IMR-90 (cell line): ENCODE measurements at places on chromosomes 6 and 20. TPM values are rescaled to one million over a fixed set of nuclear protein-coding genes. Genes with fewer than 3 reads are reported as not detected.

DNA sequence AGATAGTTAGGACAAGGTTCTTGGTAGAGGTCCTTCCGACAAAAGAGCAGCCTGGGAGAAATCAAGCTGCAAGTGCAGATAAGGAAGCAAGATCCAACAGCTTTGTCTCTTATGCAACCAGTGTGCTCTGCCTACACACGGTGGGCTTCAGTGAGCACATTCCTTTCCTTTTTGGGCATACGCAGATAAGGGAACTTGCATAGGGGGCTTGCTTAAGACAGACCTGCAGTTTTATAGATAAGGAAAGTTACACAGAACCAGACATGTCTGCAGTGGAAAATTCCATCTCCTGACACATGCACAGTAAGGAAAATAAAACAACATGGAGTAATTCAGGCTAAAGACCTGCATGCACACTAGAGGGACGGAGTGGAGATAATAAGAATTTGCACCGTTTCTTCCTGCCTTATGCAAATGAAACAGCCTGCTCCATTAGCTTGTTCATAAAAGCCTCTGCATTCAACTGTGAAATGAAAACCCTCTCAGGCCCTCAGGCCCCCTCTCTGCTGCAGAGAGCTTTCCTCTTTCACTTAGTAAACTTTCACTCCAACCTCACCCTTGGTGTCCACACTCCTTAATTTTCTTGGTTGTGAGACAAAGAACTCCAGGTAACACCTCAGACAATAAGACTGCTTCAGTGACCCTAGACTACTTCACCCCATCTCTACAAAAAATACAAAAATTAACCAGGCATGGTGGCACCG is 97.5 kb upstream of the MYLIP start:
- no peak overlapping the region for H3K27ac ChIP-seq
- H3K4me1 ChIP-seq = no peaks in the 10 kb centered on the region
- H3K36me3 ChIP-seq = no peaks in the 10 kb centered on the region
- H3K27me3 ChIP-seq = peaks cover 6% of the 10 kb centered on the region

GRCh38 chr6:43021270-43022047 is at the start of gene RRP36:
Gene RRP36 (plus strand): TSS chr6:43021623. CDS start chr6:43021655, 32 bp downstream.
- peak; percentile 58 for DNase-seq
- H3K4me3 ChIP-seq = peak within 1 kb of the TSS; percentile 77
- no peaks in the 10 kb centered on the region for H3K27me3 ChIP-seq
- H3K36me3 ChIP-seq = peaks cover 48% of the 10 kb centered on the region

GRCh38 chr6:150565945-150566344 is 33.7 kb upstream of the PLEKHG1 start:
- H3K27me3 ChIP-seq = peaks cover 2% of the 10 kb centered on the region; the same call in 1 of the 2 replicates
- no peaks in the 10 kb centered on the region for H3K36me3 ChIP-seq
- DNase-seq = no peak
- no peak overlapping the region for H3K27ac ChIP-seq

- no peaks in the 10 kb centered on the region for H3K27me3 ChIP-seq
- H3K27ac ChIP-seq = no peak overlapping the region
- no peaks in the 10 kb centered on the region for H3K4me1 ChIP-seq
- H3K36me3 ChIP-seq = no peaks in the 10 kb centered on the region
- no peak for DNase-seq
- H3K4me3 ChIP-seq = no peak overlapping the region
Measured at GRCh38 chr20:32125506-32125905, 16.0 kb downstream of the TM9SF4 start.

- no peak overlapping the region for H3K27ac ChIP-seq
- no peak overlapping the region for H3K4me3 ChIP-seq
- DNase-seq = no peak
- no peaks in the 10 kb centered on the region for H3K27me3 ChIP-seq
Measured at GRCh38 chr20:11311659-11312224, 606.0 kb upstream of the BTBD3 start.

DNA sequence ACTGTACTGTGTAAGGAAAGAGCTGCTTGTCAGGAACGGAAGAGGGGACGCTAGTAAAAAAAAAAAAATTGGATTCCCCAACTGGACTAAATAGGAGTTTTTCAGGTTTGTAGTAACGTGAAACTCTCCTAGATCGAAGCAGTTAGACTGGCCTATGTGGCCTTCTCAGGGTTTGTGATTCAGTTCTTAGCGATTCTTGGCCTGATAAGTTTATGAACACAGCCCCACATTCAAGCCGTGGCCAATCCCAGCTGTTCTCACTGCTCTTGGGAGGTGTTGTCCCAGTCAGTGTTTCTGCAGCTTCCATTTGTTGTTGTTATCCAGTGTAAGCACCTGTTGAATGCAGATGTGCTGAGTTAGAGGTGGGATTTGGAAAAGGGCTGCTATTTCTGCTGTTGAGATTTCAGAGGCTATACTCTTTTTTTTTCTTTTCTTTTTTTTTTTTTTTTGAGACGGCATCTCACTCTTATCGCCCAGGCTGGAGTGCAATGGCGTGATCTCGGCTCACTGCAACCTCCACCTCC is 29.7 kb downstream of the TAF8 start:
- H3K4me1 ChIP-seq = no peaks in the 10 kb centered on the region
- no peak for DNase-seq
- no peaks in the 10 kb centered on the region for H3K27me3 ChIP-seq
- H3K27ac ChIP-seq = no peak overlapping the region
- no peak overlapping the region for H3K4me3 ChIP-seq

- peak overlapping the region; percentile 95 for H3K27ac ChIP-seq
- peaks cover 17% of the 10 kb centered on the region for H3K36me3 ChIP-seq
- H3K4me3 ChIP-seq = peak overlapping the region; percentile 69
- no peaks in the 10 kb centered on the region for H3K27me3 ChIP-seq
- DNase-seq = peak; percentile 40
Measured at GRCh38 chr6:139373154-139373927, 1.1 kb downstream of the CITED2 start.

GRCh38 chr20:61686051-61686936 is 379.4 kb downstream of the TAF4 start:
- no peaks in the 10 kb centered on the region; the same call in none of the 2 replicates for H3K27me3 ChIP-seq
- no peaks in the 10 kb centered on the region for H3K4me1 ChIP-seq
- no peak for DNase-seq
- H3K27ac ChIP-seq = no peak overlapping the region
- no peak overlapping the region for H3K4me3 ChIP-seq

- no peak overlapping the region for H3K27ac ChIP-seq
- H3K27me3 ChIP-seq = no peaks in the 10 kb centered on the region
- no peak overlapping the region for H3K4me3 ChIP-seq
Measured at GRCh38 chr6:14126191-14126590, 8.6 kb downstream of the CD83 start.

DNA sequence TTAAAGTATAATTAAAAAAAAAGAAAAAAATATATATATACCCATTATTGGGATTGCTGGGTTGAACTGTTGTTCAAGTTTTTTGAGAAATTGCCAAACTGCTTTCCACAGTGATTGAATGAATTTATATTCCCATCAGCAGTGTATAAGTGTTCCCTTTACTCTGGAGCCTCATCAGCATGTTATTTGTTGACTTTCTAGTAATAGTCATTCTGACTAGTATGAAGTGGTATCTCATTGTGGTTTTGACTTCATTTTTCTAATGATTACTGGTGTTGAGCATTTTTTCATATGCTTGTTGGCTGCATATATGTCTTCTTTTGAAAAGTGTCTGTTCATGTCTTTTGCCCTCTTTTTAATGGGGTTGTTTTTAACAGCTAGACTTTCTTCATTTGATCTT is 1260.8 kb upstream of the GJE1 start:
- DNase-seq = peak; percentile 83
- H3K4me3 ChIP-seq = no peak overlapping the region
- no peaks in the 10 kb centered on the region for H3K27me3 ChIP-seq
- no peak overlapping the region for H3K27ac ChIP-seq
- no peaks in the 10 kb centered on the region for H3K36me3 ChIP-seq

DNA sequence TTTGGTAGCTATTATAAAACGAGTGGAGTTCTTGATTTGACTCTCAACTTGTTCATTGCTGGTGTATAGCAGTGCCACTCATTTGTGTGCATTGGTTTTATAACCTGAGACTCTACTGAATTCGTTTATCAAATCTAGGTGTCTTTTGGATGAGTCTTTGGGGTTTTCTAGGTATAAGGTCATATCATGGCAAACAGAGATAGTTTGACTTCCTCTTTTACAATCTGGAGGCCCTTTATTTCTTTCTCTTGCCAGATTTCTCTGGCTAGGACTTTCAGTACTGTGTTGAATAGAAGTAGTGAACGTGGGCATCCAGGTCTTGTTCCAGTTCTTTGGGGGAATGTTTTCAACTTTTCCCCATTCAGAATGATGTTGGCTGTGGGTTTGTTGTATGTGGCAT is 38.8 kb downstream of the SUMO4 start:
- no peak overlapping the region for H3K4me3 ChIP-seq
- H3K27ac ChIP-seq = no peak overlapping the region
- peaks cover 7% of the 10 kb centered on the region; the same call in 1 of the 2 replicates for H3K4me1 ChIP-seq

- peaks cover 18% of the 10 kb centered on the region for H3K4me1 ChIP-seq
- no peak overlapping the region for H3K4me3 ChIP-seq
- H3K27ac ChIP-seq = no peak overlapping the region
- peaks cover 1% of the 10 kb centered on the region for H3K36me3 ChIP-seq
- no peak for DNase-seq
Measured at GRCh38 chr6:43489277-43490072, 12.1 kb downstream of the TJAP1 start.

GRCh38 chr6:37663019-37663810 is 34.5 kb downstream of the MDGA1 start:
- H3K4me3 ChIP-seq = no peak overlapping the region
- H3K27me3 ChIP-seq = no peaks in the 10 kb centered on the region
- DNase-seq = peak; percentile 86
- H3K27ac ChIP-seq = no peak overlapping the region

DNA sequence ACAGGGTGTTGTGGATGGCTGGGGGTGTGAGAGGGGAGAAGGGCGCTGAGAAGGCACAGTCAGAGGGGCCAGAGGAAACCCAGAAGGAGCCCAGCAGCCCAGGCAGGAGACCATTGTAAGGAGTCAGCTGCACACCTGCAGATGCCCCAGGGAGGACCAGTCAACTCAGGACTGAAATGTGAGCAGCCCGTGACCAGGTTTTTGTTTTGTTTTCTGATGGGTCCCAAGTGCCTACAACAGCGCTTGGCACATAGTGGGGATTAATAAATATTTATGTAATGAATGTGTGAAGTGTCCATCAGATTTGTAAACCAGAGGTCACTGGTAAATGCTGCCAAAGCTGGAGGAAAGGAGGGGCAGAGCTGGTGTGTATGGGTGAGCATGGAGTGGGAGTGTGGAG is 30.2 kb downstream of the TRAM2 start:
- peak overlapping the region; percentile 42 for H3K27ac ChIP-seq
- no peak overlapping the region for H3K4me3 ChIP-seq
- peaks cover 9% of the 10 kb centered on the region; the same call in 1 of the 2 replicates for H3K36me3 ChIP-seq
- no peaks in the 10 kb centered on the region for H3K27me3 ChIP-seq
- DNase-seq = no peak
- H3K4me1 ChIP-seq = peaks cover 66% of the 10 kb centered on the region

DNA sequence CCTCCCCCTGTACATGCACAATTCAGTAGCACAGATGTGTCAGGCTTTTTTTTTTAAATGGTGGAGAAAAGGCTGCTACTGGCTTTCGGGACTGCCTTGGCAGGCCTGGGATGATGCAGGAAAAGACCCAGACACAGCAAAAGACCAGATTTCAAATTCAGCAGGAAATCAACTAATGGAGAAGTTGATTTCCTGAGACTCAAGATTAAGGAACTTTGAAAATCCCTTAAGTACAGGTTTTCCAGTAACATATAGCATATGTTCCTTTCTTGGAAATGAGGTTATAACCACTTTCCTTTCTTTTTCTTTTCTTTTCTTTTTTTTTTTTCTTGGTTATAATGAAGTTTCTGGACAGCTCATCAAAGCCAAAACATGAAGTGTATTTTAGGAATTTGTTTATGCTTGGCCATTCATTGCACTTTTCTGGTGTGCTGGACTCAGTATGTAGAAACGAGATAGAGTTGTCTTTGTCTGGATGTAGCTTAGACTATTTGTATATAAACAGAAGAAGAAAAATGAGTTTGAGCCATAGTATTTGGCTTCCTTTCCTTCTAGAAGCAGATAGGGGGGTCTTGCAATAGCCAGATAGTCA is 119.4 kb downstream of the SASH1 start:
- H3K27me3 ChIP-seq = no peaks in the 10 kb centered on the region
- DNase-seq = peak; percentile 82
- H3K36me3 ChIP-seq = no peaks in the 10 kb centered on the region

GRCh38 chr20:62840244-62841197 is 21.1 kb downstream of the TCFL5 start:
- no peak for DNase-seq
- no peak overlapping the region for H3K4me3 ChIP-seq
- no peak overlapping the region for H3K27ac ChIP-seq
- 0 out of 2 replicates have a peak, but pooled peaks cover 2% of the 10 kb centered on the region for H3K4me1 ChIP-seq
- H3K36me3 ChIP-seq = 0 out of 2 replicates have a peak, but pooled peaks cover 1% of the 10 kb centered on the region

- no peak overlapping the region for H3K27ac ChIP-seq
- no peaks in the 10 kb centered on the region for H3K27me3 ChIP-seq
- H3K4me1 ChIP-seq = no peaks in the 10 kb centered on the region
- no peak overlapping the region for H3K4me3 ChIP-seq
Measured at GRCh38 chr6:49515485-49516146, 15.9 kb downstream of the GLYATL3 start.

DNA sequence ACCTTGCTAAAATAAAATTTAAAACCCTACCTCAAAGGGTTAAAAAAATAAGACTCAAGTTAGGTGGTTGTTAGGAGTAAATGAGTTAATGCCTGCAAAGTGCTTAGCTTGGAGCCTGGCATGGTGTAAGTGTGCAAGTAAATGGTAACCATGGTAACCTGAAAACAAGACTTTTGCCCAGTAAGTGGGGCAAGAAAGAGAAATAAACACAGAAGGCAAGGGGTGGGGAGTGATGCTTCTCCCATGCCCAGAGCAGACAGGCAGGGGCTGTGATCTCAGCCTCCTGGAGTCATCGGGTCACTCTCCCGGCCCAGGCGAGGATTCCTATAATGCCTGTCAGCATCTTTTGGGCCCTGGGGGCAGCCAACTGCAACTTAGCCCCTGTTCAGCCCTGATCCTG is 59.2 kb upstream of the SLC32A1 start:
- DNase-seq = no peak
- no peak overlapping the region for H3K4me3 ChIP-seq
- no peaks in the 10 kb centered on the region for H3K36me3 ChIP-seq
- peaks cover 7% of the 10 kb centered on the region for H3K27me3 ChIP-seq

- DNase-seq = peak; percentile 100
- peak overlapping the region; percentile 85 for H3K27ac ChIP-seq
- no peaks in the 10 kb centered on the region for H3K27me3 ChIP-seq
- peaks cover 13% of the 10 kb centered on the region for H3K4me1 ChIP-seq
- H3K4me3 ChIP-seq = no peak overlapping the region; the same call in 1 of the 2 replicates
Measured at GRCh38 chr6:14743474-14744211, 502.2 kb upstream of the JARID2 start.

GRCh38 chr20:50592282-50593004 is 82.3 kb downstream of the PTPN1 start:
- peaks cover 30% of the 10 kb centered on the region for H3K36me3 ChIP-seq
- DNase-seq = no peak
- H3K4me3 ChIP-seq = no peak overlapping the region
- H3K27me3 ChIP-seq = no peaks in the 10 kb centered on the region

- peak; percentile 17 for DNase-seq
- H3K4me1 ChIP-seq = no peaks in the 10 kb centered on the region
- H3K27me3 ChIP-seq = no peaks in the 10 kb centered on the region
- H3K4me3 ChIP-seq = peak overlapping the region; percentile 94
- H3K36me3 ChIP-seq = no peaks in the 10 kb centered on the region
Measured at GRCh38 chr6:37354526-37355384, 972 bp downstream of the RNF8 start.

- H3K27me3 ChIP-seq = no peaks in the 10 kb centered on the region
- peaks cover 3% of the 10 kb centered on the region; the same call in 1 of the 2 replicates for H3K4me1 ChIP-seq
- DNase-seq = peak; percentile 68
Measured at GRCh38 chr6:7646394-7646793, 56.4 kb downstream of the SNRNP48 start.

Gene TMC2
- total RNA-seq = not detected in 2 replicates

Gene GFRAL
- total RNA-seq = not detected in 2 replicates

Gene TREM1
- not detected in 2 replicates for total RNA-seq

Gene NOTCH4
- 1.3 and 2.2 TPM in 2 replicates for total RNA-seq

Gene CCR6
- not detected in 2 replicates for total RNA-seq

Gene IBTK
- total RNA-seq = 45.0 and 60.5 TPM in 2 replicates

Gene THBS2
- total RNA-seq = 101 and 113 TPM in 2 replicates
